ENCODE measurements at places on chromosomes 16 and 17.

- DNase-seq, result no peak
Measured at GRCh38 chr17:30363715-30364202, 15.0 kb upstream of the CPD start.

- DNase-seq, result peak; percentile 81
Measured at GRCh38 chr16:88442727-88443576, 10.1 kb upstream of the ZFPM1 start.

- no peak for DNase-seq
Measured at GRCh38 chr17:57234061-57234738, 22.1 kb upstream of the MSI2 start.

DNA sequence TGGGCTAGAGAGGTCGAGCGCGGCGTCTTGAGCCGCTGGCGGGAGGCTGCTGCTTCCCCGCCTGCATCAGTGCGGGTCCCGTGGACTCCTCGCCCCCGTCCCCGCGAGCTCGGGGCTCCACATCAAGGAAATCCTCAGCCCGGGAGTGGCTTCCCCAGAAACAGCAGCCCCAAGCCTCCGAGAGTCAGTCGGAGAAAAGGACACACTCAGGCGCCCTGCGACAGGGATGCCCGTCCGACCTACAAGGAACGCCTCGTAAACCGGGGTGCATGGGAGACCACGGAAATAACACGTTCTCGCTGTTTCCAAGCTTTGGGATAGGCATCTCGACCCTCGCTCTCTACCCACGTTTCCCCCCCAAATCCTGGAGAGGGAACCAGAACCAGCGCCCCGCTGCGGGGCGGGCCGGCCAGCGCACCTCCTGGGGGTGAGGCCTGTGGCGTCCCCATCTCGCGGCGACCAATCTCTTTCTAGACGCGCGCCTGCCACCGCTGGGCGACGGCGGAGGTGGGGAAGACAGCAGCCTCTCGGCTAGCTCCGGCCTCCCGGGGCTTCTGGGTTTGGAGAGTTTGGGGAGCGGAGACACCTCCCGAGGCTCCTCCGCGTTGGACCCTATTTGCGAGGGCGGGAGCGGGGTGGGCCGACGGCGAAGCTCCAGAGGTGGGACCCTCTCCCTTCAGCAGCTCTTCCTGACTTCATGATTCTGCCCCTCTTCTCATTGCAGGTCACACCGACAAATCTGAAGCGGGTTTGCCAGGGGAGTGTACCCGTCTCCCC, 759 bp upstream of the TP53I13 start:
- no peak for DNase-seq

DNA sequence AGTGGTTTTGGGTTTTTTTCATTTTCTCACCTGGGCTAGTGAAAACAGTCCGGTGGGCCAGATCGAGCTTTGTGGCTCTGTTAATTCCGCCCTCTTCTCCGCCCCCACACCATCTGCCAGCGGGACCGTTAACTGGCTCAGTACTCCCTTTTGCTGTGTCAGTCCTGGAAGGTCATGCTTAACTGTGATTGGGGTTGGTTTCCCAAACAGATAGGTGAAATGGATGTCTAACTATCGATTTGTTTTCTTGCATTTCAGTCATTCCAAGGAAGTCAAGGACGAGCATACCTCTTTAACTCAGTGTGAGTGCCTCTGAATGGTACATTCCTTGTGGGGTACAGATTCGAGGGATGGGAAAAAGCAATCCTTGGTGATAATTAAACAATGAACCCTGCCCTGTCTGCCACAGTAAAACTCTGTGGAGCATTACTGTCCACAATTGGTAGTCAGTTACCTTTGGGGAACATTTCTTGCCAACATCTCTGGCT, 56.7 kb downstream of the YPEL2 start:
- no peak for DNase-seq

DNA sequence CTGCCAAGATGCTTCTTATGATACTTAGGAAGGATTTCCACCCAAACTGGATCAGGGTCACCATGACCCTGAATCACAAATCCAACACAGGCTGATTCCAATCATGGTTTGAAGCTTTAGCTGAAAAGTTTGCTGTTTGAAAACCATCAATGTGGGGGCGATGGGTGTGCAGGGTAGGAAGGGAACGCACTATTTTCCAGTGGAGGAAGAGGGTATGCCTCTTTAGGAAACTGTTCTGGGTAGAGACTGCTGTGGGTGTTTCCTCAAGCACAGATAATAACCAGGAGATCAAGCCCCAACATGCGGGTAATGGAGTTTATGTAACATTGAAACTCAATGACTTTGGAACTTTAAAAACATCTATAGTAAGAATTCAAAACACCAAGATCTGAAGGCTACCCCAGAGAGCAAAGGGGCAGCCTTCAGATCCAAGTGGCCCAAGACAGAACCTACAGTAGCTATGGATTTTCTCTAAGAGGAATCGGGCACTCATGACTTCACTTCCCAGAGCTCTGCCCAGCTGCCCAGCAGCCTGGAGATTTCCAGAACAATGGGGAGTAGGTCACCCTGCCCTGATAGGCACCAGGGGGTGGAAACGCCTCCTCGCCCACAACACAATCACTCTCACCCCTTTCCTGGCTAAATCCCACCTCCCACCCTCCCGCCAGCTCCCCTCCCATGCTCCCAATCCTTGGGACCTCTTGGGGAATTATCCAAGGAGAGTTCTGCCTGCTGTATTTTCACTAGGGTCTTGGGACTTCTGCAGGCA, 22.8 kb downstream of the TRIM25 start:
- no peak for DNase-seq

DNA sequence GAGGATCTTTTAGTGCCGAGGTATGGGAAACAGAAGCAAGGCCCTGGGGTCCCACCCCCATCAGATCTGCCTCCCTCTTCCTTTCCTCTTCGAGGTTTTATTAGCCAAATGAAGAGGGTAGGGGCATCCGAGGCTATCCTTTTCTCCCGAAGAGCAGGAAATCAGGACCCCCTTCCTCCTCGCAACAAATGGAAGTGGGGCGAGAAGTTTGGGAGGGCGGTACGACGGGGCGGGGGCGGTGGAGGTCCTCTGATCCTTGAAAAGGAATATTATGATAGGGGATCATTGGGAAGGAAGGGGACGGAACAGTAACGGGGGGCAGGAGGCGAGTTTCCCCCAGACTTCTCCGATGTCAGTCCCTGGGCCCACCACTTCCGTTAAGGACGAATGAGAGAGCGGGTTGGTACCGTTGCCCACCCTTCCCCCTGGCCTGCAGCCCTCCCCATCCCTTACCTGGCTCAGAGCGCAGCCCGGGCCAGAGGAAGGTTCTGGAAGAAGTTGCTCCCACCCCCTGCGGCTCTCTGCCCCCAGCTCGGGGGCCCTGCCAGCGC, 309 bp downstream of the FOXJ1 start:
- no peak for DNase-seq
